Naive thymus-derived CD8-positive, alpha-beta T cell (primary cell): ENCODE measurements at places on chromosomes 3 and 15. TPM values are rescaled to one million over a fixed set of nuclear protein-coding genes. Genes with fewer than 3 reads are reported as not detected.
A peak's percentile ranks its signal among the peaks of the same experiment; 100 is the strongest.

DNA sequence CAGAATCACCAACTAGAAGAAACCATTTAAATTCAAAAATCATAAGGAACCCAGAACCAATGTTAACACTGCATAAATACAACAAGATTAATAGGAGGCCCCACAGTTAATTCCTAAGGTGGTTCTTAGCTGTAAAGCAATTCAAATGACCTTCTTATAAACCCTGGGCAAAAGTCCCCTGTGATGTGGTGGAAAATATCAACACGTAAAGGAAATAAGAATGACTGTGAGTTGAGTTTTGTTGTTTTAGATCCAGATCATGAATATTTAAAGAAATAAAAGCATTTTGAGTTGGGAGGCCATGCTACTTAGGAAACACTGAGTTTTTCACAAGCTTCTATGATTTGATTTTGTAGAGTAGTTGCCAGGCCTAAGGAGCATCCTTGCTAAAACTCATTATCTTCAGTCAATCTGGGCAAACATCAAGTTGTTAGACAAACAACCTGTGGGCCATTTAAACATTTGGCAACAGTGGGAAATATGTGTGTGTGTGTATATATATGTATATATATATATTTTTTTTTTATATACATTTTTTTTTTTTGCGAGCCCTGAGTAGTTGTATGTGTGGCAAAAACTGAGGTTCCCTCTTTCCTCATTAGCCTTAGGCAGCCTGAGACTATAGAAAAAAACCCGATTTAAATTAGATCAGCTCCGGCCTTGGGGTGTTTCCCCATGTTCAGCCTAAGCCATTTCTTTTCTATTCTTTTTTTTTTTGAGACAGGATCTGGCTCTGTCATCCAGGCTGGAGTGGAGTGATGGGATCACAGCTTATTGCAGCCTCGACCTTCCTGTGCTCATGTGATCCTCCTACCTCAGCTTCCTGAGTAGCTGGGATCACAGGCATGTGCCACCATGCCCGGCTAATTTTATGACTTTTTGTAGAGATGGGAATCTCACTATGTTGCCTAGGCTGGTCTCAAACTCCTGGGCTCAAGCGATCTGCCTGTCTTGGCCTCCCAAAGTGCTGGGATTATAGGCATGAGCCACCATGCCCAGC lies 8.0 kb upstream of the PXK start:
- DNase-seq, result no peak

- no peak for DNase-seq
Measured at GRCh38 chr3:112351036-112351435, 18.1 kb downstream of the CD200 start.

GRCh38 chr3:128584412-128585020 lies 66.1 kb downstream of the RPN1 start:
- peak; percentile 15 for DNase-seq

DNA sequence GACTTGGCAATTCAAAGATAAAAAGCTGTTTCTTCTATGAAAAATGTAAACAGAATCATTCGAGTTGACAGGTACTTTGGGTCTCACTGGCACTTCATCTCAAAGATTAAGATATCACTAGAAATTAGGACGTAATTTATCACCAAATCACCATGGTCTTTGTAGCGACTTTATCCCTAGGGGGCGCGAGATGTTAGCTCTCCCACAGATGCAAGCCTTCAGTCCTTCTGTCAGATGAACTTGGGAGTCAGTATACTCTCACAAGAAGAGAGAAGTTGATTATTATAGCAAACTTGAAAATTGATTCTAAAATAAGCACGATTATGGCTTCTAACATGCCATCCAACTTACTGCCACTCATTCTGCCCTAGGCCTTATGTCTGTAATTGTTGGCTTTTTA lies 150.3 kb downstream of the ALCAM start:
- no peak for DNase-seq

The PLIN1 gene
- total RNA-seq, result 2.2 TPM

The RHCG gene
- not detected for total RNA-seq

GRCh38 chr3:113495035-113495434 lies 19.9 kb downstream of the SPICE1 start:
- peak; percentile 41 for DNase-seq

The TMEM207 gene
- not detected for total RNA-seq

DNA sequence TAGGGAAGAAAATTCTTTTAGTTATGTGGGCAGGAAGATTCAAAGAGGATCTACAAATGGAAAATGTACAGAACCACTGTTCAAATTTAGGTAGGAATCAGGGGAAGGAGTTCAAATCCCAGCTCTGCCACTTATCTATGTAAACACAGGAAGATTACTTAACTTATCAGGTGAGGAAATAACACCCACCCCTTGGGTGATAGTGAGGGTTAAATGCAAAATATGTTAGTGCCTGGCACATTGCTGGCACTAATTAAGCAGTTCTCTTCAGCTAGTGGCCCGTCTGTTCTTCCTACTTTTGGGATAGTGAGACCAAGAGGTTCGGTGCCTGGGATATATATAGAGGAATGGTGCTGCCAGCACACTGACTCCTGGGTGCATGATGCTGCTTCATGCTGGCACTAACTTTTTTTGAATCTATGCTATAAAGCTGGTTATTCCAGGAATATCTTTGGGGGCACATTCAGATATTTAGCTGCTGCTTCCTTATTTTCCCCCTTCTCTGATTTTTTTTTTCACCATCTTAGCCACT lies 83.8 kb downstream of the XRN1 start:
- no peak for DNase-seq

DNA sequence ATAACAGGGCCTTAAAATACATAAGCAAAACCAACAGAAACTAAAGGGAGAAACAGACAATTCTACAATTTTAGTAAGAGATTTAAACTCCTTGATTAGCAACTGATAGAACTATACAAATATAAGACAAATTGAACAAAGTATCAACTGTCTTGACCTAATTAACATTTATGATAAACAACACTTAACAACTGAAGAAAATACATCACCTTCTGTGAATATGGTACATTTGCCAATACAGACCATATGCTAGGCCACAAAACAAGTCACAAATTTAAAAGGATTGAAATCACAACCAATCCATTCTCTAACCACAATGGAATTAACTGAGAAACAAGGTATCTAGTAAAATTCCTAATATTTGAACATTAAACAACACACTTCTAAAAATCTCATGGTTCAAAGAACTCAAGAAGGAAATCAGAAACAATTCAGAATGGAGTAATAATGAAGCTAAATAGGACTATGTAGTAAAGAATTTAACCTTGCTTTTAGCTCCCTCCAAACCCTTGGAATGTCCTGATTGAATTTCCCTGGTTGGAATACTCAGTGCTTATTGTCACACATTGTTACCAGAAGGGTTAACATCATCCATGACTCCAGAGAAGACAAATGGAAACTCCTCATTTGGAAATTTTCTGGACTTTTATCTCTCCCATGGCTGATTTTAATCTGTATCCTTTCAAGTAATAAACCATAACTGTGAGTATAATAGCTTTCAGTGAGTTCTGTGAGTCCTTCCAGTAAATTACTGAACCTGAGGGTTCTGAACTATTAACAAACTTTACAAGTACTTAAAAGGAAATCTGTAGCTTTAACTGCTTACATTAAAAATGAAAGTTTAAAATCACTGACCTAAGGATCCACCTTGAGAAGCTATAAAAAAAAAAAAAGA lies 88.8 kb downstream of the DLG1 start:
- DNase-seq, result no peak

DNA sequence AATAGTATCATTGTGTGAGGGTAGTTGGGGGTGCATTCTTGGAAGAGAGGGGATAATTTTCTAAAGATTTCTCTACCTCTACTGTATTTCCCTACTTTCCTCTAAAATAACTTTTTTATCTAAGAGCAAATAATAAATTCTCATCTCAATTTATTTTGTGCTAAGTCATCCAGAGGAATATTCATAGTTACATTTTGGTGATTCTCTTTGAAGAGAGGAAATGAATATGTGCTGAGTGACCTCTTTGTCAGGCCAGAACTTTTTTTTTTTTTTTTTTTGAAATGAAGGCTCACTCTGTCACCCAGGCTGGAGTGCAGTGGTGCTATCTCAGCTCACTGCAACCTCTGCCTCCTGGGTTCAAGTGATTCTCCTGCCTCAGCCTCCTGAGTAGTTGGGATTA lies 15.1 kb upstream of the CCDC80 start:
- DNase-seq, result no peak

DNA sequence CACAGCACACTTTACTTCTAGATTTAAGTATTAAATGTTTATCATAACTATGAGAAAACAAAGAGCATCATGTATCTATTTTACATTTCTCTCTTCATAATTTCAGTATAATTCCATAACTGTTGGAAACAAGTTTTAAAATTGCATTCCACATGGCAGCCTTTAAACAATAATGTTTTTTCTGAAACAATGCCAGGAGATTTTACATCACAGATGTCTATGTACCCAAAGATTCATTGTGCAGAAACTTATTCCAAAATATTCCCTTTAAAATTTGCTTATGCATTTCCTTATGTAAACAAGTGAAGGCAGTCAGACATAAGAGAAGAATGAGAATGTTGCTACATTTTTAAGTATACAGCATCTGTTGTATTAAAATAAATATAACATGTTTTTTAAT lies 324.9 kb upstream of the COL8A1 start:
- DNase-seq, result no peak

GRCh38 chr3:153957421-153957820 lies 163.8 kb upstream of the ARHGEF26 start:
- DNase-seq, result no peak

DNA sequence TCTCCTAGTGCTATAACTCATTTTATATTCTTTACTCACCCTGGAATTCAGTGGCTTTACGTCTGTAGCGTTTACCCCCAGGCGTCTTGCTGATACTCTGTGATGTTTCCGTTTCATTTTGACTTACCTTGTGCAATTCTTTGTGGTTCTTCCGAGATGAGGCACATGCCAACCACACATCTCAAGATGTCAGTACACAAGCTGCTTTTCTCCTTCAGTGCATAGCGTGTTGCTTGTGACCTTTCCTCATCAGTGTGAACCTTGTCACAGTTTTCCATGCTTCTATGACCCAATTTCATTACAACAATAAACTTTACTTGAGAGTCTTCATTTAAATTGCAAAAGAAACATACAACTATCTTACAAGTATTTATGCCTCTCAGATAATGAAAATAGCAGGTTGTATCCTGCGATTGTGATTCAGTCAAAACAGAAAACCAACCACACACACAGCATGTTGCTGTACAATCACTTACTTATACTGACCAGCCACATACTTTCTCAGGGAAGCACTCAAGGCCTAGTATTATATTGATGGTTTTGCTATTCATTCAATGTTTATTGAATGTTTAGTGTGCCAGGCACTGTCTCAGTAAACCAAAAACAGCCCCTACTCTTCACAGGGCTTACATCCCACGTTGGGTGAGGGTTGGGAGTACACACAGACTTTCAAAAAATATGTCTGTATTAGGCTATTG lies 4.6 kb upstream of the TBL1XR1 start:
- peak; percentile 31 for DNase-seq

GRCh38 chr3:8147711-8148110 lies 353.9 kb upstream of the LMCD1 start:
- DNase-seq, result no peak

DNA sequence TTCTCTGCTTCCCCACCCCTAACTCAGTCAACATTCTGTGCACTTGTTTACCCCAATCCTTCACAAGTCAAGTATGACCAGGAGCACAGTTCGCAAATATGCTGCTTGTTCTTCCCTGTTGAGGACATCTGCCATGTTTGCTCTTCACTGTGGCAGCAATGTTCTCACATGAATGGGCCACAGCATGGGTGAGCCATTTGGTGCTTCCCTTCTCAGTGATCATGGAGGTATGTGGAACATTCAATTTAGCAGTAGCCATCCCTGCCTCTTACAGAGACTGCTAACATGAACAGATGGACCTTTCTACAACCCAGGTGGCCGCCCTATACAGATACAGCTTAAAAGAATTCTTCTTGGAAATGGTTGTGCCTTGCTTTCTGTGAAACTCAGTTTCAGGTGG lies 660.1 kb upstream of the SGO1 start:
- DNase-seq, result no peak

The DISP2 gene
- total RNA-seq, result 0.52 TPM

The GLDN gene
- not detected for total RNA-seq

The GOLGA6L9 gene
- 7.4 TPM for total RNA-seq

DNA sequence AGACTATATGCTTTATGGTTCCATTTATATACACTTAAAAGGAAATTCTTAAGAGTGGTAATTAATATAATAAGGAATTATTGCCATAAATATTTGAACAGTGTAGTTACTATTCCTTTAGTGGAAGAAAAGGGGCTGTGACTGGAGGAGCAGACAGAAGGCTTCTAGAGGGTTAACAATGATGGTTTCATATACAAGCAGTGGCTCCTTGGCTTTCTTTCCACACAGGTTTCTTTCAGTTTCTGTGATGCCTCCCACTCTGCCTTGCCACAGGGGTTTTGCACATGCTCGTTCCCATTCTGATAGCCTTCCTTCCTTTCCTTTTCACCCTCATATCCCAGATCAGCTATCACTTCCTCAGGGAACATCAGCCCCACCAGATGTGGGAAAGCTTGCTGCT lies 108.8 kb upstream of the LYSMD4 start:
- DNase-seq, result no peak

The PTH1R gene
- total RNA-seq, result not detected

The PPP2R3A gene
- 1.1 TPM for total RNA-seq

DNA sequence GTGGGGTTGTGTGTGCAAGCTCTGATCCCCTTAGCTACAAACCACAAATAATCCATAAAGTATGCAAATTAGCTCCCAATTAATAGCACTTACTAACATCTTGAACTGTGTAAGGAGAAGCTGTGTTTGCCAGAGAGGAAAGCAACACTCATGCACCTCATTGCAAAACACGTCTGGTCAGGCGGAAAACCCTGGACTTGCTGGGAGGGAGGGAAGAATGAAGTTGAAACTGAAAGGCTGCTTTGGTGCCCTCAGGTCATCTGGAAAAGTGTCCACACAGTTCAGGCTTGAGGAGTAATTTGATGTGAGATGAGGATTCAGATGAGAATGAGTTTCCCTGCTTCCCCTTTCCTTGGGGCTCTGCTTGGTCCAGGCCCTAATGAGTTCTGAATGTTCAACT lies 185.5 kb upstream of the ANKRD28 start:
- no peak for DNase-seq

DNA sequence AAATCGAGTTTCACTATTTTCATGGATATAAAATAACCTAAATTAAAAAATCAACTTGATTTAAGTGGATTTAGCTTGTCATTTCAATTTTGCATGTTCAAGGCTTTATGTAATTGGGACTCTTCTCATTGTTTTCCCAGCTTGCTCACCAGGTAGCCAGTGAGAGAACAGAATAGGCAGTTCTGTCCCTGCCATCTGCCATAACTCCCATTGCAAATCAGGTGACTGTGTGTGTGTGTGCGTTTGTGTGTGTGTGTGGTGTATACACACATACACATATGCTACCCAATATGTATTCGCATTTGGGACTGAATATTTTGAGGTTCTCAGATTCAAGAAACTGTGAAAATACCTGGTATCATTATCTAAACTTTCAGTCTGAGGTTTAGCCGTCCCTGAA lies 1069.8 kb downstream of the IGSF11 start:
- no peak for DNase-seq

The NRROS gene
- total RNA-seq, result 3.4 TPM

The GOLGA8J gene
- 0.36 TPM for total RNA-seq

The STAC gene
- total RNA-seq, result not detected

The C3orf85 gene
- total RNA-seq, result not detected

The DZIP1L gene
- not detected for total RNA-seq
